ENCODE measurements at places on chromosomes 12 and 14. TPM values are rescaled to one million over a fixed set of nuclear protein-coding genes. Genes with fewer than 3 reads are reported as not detected.

DNA sequence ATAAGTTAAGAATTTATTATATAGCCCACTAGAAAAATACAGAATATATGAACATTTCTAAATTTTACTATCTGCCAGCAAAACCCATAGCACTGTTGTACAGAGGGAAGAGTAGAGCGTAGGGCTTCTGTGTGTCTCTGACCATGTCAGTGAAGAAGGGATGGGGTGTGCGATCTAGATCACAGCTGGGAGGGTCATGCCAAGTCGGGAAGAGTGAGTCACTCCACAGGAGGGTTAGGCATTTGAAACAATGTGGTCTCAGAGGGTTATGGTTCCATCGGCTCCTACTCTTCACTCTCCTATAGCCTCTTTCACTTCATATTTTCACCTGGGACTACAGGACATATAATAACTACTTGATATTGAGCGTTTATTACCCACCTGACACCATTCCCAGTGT lies 185.1 kb upstream of the DDHD1 start:
- H3K27me3 ChIP-seq: no peaks in the 10 kb centered on the region
- H3K36me3 ChIP-seq: no peaks in the 10 kb centered on the region
- no peak overlapping the region for H3K4me3 ChIP-seq

- DNase-seq: no peak
- no peaks in the 10 kb centered on the region for H3K4me1 ChIP-seq
- H3K27ac ChIP-seq: no peak overlapping the region
- H3K27me3 ChIP-seq: no peaks in the 10 kb centered on the region
Measured at GRCh38 chr12:3441435-3441834, 49.6 kb upstream of the PRMT8 start.

DNA sequence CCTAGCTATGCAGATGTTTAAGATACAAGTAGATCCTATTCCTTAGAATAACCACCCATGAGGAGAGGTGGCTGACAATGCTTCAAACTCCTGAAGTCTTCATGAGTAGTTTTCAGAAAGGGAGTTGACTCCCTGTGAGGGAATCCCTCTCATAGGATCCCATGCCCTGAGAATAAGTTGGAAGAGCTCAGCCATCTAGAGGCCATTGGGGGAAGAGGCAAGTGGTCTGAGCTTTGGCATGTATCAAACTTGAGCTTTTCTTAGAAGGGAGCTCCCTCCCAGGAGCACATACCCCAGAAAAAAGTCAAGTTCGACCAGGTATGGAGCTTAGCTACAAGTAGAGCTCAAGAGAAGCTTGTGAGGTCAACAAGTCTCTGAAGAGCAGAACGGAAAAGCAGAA lies 165.7 kb upstream of the RBM19 start:
- H3K4me1 ChIP-seq: no peaks in the 10 kb centered on the region
- H3K36me3 ChIP-seq: no peaks in the 10 kb centered on the region
- DNase-seq: no peak
- no peaks in the 10 kb centered on the region for H3K27me3 ChIP-seq
- H3K27ac ChIP-seq: no peak overlapping the region

- no peaks in the 10 kb centered on the region for H3K4me1 ChIP-seq
- no peak for DNase-seq
- no peak overlapping the region for H3K27ac ChIP-seq
Measured at GRCh38 chr14:38186216-38186615, 21.5 kb upstream of the SSTR1 start.

DNA sequence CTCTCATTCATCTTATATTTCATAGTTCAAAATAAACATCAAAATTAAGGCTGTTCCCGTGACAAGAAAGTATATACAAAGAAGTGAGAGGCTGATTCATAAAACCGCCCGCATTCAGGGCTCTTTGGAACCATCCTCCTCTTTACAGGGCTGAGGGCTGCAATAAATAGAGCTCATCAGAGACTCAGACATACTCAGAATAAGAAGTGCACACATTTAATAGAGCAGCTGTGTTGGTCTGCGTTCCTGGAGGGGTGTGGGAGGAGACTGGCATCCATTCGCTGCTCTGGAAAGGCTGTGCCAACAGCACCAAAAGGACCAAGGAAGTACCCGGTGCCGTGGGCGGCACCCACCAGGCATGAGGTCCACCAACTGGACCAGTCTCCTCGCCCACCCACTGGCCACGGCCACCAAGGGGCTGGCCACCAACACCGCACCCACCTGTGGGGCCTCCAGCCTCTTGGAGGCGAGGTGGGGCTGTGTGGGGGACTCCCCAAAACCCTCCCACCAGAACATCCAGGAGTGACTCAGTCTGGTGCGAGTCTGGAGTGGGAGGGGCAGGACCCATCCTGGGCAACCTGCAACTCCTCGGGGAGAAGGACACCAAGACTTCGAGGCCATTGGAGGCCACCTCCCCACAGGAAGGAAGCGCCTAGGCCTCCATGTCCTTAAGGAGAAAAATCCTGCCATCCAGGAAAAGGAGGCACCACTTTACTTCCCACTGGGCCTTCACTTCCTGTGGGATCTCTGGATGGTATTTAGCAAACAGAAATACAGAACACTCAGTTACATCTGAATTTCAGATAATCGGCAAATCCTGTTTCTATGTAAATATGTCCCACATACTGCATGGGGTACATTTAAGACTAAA lies 32.7 kb downstream of the VCPKMT start:
- H3K27ac ChIP-seq: peak overlapping the region; percentile 98
- peak overlapping the region; percentile 75 for H3K4me3 ChIP-seq
- no peaks in the 10 kb centered on the region for H3K36me3 ChIP-seq

GRCh38 chr14:104871145-104871655 lies 6.1 kb downstream of the CEP170B start:
- peaks cover 4% of the 10 kb centered on the region for H3K4me1 ChIP-seq
- DNase-seq: no peak
- H3K4me3 ChIP-seq: no peak overlapping the region
- no peaks in the 10 kb centered on the region for H3K36me3 ChIP-seq
- H3K27ac ChIP-seq: no peak overlapping the region
- no peaks in the 10 kb centered on the region for H3K27me3 ChIP-seq

- no peak overlapping the region for H3K4me3 ChIP-seq
- no peaks in the 10 kb centered on the region for H3K27me3 ChIP-seq
- no peaks in the 10 kb centered on the region for H3K4me1 ChIP-seq
- no peak for DNase-seq
- no peaks in the 10 kb centered on the region for H3K36me3 ChIP-seq
Measured at GRCh38 chr12:23428758-23429157, 520.7 kb downstream of the SOX5 start.

- no peaks in the 10 kb centered on the region for H3K4me1 ChIP-seq
- H3K36me3 ChIP-seq: no peaks in the 10 kb centered on the region
- no peak overlapping the region for H3K4me3 ChIP-seq
- peaks cover 8% of the 10 kb centered on the region for H3K27me3 ChIP-seq
- H3K27ac ChIP-seq: no peak overlapping the region
Measured at GRCh38 chr12:107129315-107129930, 36.1 kb upstream of the CRY1 start.

GRCh38 chr12:113244478-113244958 lies 23.3 kb downstream of the TPCN1 start:
- H3K4me3 ChIP-seq: no peak overlapping the region
- no peak overlapping the region for H3K27ac ChIP-seq
- no peaks in the 10 kb centered on the region for H3K4me1 ChIP-seq
- no peaks in the 10 kb centered on the region for H3K27me3 ChIP-seq
- H3K36me3 ChIP-seq: peaks cover 18% of the 10 kb centered on the region

The TMEM132D gene
- total RNA-seq: not detected

The TC2N gene
- 138 TPM for total RNA-seq

The RIPK3 gene
- total RNA-seq: 41.2 TPM

All from CD4-positive, CD25-positive, alpha-beta regulatory T cell (primary cell).